ENCODE measurements at places on chromosomes 13 and 19. TPM values are rescaled to one million over a fixed set of nuclear protein-coding genes. Genes with fewer than 3 reads are reported as not detected.
A peak's percentile ranks its signal among the peaks of the same experiment; 100 is the strongest.

DNA sequence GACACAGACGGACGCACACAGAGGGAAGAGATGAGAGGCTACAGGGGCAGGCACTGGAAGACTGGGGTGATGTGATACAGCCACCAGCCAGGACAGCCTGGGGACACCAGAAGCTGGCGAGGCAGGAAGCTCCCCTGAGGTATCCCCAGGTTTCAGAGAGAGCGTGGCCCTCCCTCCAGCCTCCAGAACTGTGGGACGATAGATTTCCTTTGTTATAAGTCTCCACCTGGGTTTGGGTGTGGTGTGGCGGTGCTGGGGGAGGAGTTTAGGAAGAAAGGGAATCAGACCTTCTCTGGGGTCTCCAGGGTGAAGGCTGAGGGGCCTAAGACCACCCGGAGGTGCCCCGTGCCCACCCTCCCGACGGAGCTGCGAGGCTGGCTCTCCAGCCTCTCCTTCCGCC is 2.7 kb upstream of the ASPDH start:
- peak; percentile 51 for DNase-seq

GRCh38 chr13:72122661-72123255 is 255.8 kb upstream of the DACH1 start:
- no peak for DNase-seq

DNA sequence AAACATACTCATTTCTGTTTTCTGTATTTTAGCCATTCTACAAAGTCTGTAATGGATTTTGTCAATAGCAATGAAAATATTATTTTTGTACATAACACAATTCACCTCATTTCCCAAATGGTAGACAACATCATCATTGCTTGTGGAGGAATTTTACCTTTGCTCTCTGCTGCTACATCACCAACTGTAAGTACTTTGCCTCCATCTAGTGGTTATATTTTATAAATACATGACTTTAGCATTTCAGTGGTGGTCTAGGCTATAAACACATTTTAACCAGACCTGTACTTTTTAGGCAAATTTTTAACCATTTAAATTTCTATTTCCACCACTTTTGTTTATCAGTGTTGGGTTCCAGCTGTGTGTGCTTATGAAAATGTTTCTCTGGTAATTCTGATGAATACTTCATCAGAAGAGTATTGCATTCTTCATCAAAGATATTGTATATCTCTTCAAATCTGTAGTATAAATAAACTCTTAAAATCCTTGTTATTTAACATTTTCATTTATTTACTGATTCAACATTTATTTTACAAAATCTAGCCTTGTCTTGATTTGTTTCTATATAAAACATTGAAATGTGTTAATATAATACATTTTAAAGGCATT is 222.4 kb downstream of the NBEA start:
- no peak for DNase-seq

DNA sequence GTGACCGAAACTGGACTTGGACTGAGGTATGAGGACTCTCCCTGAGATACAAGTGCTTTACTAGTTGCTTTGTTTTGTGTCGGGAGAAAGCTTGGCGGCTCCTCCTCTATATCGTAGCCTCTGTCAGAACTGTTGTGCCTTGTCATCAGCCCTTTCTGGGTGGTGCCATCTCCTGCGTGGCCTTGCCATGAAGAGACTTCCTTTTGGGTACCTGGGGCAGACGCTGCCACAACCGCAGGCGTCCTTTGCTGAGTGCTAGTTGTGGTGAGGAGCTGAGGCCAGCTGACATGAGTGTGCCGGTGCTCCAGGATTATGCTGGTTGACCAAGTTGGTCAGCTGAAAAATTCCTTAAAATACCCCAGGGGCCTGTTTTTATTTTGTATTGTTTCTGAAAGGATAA is 124.5 kb downstream of the AKAP11 start:
- DNase-seq = no peak

DNA sequence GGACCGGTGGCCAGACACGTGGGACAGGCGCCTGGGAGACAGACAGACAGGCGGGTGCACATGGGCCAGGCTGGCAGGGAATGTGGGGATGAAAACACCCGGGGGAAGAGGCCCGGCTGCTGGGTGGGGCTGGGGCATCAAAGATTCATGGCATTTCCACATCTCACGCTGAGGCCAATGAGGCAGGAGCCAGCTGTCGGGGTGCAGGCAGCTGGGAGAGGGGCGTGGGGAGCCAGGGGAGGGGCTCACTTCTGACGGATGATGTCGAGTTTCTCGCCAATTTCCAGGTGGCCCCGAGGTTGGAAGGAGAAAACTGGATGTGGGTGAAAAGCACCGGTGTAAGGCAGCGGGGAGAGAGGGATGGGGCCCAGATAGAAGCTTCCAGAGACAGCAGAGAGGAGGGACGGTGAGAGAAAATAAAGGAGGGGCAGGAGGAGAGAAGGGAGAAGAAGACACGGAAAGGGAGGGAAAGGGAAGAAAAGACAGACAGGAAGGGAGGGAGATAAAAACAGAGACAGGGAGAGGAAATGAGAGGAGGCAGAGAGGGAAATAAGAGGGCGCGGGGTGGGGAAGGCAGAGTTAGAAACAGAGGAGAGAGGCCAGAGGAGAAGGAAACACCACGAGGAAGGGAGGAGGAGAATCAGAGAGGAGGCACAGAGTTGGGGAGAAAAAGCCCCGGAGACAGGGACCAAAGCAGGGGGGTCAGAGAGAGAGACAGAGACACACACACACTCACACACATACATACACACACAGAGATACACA is 8.0 kb upstream of the CCER2 start:
- no peak for DNase-seq

- DNase-seq = no peak
Observed at GRCh38 chr19:378706-379105, 30.2 kb downstream of the C2CD4C start.

- DNase-seq = no peak
Observed at GRCh38 chr13:24032674-24033073, 127.8 kb upstream of the SPATA13 start.

DNA sequence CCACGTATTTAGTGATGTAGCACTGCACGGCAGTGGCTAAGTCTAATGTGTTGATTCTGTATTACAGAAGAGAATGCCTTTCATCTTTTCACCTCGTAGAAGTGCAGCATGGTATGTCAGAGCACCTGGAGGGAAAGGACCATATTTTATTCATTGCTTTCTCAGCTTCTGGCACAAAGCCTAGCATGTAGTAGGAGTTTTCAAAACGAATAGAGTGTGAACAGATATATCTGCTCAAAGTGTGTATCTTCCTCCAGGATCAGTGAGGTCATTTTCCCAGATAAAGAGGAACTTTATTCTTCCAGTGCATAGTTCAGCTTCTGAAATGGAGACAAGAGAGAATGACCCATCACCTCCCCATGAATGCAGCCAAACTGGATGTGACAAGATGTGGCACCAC is 21.2 kb upstream of the PCDH8 start:
- no peak for DNase-seq

DNA sequence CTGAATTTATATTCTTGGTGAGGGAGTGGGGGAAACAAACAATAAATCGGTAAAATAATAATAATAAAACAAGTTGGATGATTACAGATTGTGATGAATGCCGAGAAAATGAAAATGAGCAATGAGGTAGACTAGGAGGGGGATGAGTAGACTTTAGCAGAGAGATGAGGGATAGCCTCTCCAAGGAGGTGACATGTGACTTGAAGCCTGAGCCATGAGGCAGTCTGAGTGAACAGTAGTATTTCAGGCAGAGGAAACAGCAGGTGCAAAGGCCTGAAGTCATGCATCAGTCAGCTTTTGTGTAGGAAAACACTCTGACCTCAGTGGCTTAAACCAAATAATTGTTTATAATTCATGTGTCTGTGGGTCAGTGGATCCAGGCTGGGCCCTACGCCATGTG is 4.6 kb downstream of the ZNF135 start:
- no peak for DNase-seq

DNA sequence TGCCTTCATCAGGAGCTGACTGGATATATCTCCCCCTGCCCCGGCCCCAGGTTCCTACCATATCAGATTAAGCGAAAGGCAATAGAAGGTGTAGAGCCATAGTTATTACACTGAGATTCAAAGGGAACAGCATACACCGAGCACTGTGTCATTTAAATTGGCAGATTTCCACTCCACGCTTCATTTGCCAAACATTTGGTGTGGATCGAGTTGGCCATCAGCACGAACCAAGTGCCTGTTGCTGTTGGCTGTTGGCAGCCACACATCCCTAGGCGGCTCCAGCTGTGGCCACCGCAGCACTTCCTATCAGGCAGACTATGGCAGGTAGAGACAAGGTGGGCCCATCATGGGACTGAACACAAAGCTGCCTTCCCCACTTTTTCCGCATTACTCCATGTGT is 115.8 kb downstream of the CCNA1 start:
- no peak for DNase-seq

- DNase-seq = no peak
Observed at GRCh38 chr19:48987323-48987722, 5.8 kb downstream of the GYS1 start.

DNA sequence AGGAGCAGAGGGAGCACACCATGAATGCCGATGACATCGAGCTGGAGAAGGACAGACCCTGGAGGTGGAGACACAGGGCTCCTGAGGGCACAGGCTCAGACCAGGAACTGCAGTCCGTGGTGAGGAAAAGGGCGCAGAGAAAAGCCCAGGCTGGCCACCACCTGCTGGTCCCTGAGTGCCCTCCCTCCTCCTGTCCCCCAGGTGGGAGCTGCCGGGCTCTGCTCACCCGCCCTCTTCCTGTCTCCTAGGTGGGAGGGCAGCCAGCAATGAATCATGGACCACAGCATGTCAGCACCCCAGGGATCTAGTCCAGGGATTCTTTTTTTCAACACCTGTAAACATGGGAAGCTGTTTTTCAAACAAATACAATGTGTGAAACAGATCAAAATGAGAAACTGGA is 94.6 kb upstream of the ARHGEF7 start:
- no peak for DNase-seq

- no peak for DNase-seq
Observed at GRCh38 chr19:9295411-9295849, 14.2 kb downstream of the ZNF699 start.

DNA sequence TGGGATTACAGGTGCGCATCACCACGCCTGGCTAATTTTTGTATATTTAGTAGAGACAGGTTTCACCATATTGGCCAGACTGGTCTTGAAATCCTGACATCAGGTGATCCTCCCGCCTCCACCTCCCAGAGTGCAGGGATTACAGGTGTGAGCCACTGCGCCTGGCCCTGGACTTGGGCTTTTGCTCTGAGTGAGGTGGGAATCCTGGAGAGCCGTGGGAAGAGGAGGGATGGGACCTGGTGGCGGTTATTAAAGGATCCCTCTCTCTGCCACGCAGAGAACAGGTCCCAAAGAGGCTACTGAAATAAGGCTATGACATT is 1.7 kb upstream of the TLE5 start:
- no peak for DNase-seq

GRCh38 chr13:57582032-57582431 is 49.5 kb upstream of the PCDH17 start:
- no peak for DNase-seq

DNA sequence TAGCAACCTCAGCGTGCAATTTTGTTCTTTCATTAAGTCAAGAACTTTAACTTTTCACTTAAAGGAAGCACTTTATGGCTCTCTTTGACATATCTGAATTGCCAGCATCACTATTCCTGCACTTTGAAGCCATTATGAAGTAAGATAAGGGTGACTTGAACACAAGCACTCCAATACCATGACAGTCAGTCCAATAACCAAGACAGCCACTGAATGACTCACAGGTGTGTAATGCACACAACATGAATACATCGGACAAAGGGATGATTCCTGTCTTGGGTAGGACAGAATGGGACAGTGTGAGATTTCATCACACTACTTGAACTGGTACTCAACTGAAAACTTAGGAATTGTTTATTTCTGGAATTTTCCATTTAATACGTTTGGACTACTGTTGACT is 233.7 kb upstream of the IPO5 start:
- no peak for DNase-seq

- DNase-seq = peak; percentile 95
Observed at GRCh38 chr19:10936661-10937084, 8.1 kb downstream of the TIMM29 start.

GRCh38 chr19:48283908-48284307 is 14.0 kb downstream of the ZNF114 start:
- no peak for DNase-seq

- DNase-seq = no peak
Observed at GRCh38 chr13:85140192-85140591, 659.0 kb downstream of the SLITRK6 start.

ZNF229 gene
- 8.4 TPM for total RNA-seq

GARRE1 gene
- total RNA-seq = 37.7 TPM

MEF2B gene
- 3.4 TPM for total RNA-seq

ZNF177 gene
- total RNA-seq = 1.8 TPM

SIGLEC9 gene
- 8.1 TPM for total RNA-seq

POLR1D gene
- 72.8 TPM for total RNA-seq

CD177 gene
- total RNA-seq = 0.66 TPM

TLE6 gene
- 3.7 TPM for total RNA-seq

SIAH3 gene
- 0.03 TPM for total RNA-seq
